ENCODE measurements at places on chromosomes 11 and 22.

DNA sequence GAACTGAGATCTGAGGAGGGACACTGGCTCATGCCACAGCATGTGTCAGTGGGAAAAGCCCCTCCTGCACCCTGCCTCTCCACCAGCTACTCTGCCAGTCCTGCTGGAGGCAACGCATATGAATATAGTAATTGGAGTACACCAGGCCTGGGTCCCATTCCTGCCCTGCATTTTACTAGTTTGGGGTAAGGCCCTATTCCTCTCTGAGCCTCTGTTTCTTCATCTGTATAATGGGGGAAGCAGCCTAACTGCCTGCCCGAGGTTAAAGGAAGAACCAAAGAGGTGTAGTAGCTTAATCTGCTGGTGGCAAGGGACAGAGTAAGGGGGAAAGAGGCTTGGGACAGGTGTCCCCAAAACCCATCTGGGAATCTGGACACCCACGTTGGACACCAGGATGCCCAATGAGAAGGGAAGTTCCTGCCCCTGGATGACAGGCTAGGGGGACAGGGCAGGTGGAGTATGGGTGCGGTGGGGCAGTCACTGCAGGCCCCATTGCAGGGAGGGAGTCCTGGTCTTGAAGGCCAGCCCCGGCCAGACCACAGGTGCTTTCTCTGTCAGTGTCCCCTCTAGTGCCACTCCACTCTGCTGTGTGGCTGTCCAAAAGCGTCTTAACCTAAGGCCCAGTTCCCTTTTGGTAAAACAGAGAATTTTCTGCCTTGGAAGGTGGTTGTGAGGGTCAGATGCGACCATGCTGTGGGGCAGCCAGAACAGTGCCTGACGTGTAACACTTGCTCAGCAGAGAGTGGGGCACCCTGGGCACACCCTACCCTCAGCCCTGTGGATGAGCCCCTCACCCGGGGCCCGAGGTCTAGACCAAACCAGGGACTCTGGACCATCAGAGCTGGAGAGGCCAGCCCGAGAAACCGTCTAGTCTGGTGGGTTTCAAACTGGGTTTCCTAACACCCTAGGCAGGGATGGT lies 11.5 kb downstream of the TSKU start:
- DNase-seq: no peak

DNA sequence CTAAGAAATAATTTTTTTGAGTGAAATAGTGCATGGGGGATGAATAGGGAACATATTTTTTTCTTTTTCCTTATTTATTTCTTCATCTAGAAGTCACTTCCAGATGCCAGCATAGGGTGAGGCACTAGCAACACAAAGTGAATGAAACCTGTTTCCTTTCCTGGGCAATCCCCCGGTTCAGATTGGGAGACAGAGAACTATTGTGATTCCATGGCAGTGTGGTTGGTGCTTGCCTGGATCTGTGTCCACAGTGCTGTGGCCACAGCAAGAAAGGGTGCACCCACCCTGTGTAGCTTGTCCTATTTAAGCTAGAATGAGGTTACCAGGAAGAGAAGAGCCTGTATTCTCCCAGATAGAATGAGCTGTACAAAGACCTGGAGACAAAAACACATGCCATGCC lies 57.6 kb downstream of the SLC5A1 start:
- no peak for DNase-seq

- DNase-seq: no peak
Observed at GRCh38 chr11:117456027-117456720, 128.5 kb downstream of the CEP164 start.

- DNase-seq: no peak
Observed at GRCh38 chr22:32776802-32777201, 24.7 kb upstream of the TIMP3 start.

- no peak for DNase-seq
Observed at GRCh38 chr11:72018171-72018570, 19.5 kb downstream of the IL18BP start.

All from memory B cell (primary cell).